ENCODE measurements at places on chromosomes 4 and X.

DNA sequence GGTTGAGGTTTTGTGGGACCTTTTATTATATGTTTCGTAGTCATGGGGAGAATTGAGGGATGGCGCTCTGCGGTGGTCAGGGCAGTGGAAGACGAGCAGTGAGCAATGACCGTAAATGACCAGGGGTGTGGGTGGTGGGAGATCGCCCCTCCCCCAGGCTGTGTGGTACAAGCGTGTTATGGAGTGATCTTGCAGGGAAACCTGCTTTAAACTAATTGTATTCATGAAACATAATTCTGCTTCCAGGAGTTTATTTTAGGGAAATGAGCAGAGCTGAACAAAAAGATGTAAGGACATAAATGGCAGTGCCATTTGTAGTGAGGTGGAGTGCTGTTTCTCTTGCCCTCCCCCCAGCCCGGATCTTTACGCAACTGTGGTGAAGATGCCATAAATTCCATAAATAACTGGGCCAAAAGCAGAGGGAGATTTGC, 20.2 kb downstream of the GYG2 start:
- DNase-seq: peak; percentile 53

- DNase-seq: no peak
These were observed at the start of gene SLC2A9 for GRCh38 chr4:10020871-10021652. TSS of gene SLC2A9 (minus strand) at chr4:10021497. CDS start at chr4:10021429, 68 bp downstream.

GRCh38 chr4:145281951-145282350, 101.6 kb upstream of the OTUD4 start:
- DNase-seq: no peak

GRCh38 chrX:106037835-106038473, 573 bp downstream of the SERPINA7 start:
- no peak for DNase-seq

GRCh38 chrX:11209798-11210414, 83.3 kb upstream of the AMELX start:
- DNase-seq: no peak

GRCh38 chr4:134762053-134762452, 560.5 kb upstream of the PABPC4L start:
- DNase-seq: no peak

GRCh38 chr4:108829966-108830492, 67.2 kb upstream of the ETNPPL start:
- peak; percentile 19 for DNase-seq

DNA sequence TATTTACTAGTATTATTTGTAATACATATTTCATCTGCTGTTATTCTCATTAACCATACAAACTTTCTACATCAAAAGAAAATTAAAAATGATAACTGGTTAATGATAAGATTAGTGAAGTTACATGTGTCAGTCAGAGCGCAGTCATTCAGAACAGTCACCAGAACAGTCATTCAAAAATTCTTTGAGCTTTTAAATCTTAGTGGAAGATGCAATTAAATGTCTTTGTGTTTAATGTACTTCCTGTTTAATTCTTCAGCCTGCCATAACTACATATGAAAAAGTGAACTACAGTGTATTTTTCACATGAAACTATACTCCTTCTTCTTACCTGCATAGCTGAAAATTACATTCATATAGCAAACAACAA, 179.7 kb upstream of the NDST4 start:
- no peak for DNase-seq

DNA sequence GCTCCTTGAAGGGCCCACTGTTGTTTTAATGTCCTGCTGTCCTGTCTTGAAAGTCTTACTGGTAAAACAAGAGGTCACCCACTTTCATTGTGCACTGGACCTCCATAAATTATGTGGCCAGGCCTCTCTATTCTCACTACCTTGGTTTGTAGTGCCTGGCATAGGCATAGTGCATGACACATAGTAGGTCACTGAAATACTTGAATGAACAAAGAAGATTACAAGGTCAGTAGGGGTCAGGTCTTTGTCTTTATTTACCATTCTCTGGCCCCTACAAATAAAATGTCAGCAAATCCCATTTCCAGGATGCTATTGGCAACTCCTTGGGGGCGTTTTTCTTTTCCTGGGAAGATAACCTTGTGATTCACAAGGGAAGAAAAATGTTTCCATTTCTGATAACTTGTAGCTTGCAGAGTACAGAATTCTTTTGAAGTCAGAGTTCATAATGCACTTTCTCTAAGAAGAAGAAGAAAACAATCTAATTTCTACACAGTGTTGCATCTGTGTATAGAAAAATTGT, 1.4 kb downstream of the PGM2 start:
- peak; percentile 43 for DNase-seq

DNA sequence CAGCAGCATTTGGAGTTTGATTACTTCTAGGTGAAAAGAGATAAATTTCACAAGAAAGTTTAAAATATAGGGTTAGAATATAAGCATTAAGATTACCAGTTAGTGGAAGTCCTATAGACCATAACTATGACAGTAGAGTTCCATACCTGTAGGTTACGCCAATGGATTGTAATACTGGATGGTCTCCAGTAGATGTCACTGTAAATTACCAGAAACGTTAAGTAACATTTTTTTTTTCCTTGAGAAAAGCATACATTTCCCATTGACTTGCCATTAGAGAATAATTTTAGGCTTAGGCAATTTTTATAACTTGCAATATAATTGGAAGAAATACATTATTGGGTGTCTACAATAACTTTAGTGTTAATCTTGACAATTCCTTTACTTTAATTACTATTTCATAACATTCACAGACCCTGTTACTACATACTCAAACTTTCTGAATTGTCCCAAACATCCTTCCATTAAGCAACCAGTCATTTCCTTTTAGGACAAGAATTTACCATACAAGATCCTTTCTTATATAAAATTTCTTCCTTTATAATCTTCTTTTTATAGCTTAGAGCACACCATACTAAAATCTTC, 304.1 kb upstream of the TECRL start:
- DNase-seq: no peak

- no peak for DNase-seq
These were observed 14.7 kb downstream of the FGFRL1 start for GRCh38 chr4:1026115-1026514.

GRCh38 chrX:85309717-85310116, 65.9 kb downstream of the ZNF711 start:
- DNase-seq: no peak

DNA sequence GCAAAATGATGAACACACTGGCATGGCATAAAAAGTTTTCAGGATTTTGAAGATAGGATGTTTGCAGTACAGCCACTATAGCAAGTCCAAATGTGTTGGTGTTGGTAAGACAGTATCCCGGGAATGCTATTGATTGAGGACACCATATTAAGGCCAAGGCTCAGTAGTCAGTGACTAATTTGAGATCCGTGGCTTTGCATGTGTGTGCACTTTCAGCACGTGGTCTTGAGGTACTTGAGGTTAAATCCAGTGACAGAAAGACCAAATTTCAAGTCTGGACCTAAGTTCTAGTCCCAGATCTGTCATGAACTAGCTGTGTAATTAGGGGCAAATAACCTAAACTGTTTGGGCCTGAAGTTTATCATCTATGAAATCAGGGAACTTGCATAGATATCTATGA, 76.5 kb upstream of the ETNPPL start:
- DNase-seq: no peak

- DNase-seq: no peak
These were observed 33.5 kb downstream of the ARSJ start for GRCh38 chr4:113945906-113946305.

DNA sequence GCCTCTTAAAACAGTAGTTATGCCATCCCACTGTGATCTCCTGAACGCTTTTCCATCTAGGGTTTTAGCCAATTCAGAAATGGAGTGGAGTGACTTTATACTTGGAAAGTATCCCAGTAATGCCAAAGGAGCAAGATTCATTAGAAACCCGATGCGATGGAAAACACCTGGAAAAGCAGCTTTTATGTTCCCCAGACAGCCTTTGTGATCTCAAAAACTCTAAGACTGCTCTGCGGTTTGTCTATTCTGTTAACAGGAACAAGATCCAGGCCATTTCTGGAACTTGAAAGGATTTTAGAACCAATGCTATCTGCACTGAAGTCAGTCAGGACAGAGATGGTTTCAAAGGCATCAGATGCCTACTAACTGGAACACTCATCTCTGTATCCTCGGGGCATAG, 145.1 kb downstream of the APBB2 start:
- no peak for DNase-seq

- peak; percentile 26 for DNase-seq
These were observed 25.8 kb downstream of the ADRA2C start for GRCh38 chr4:3791910-3792542.

GRCh38 chr4:39855909-39856512, 121.7 kb downstream of the PDS5A start:
- peak; percentile 66 for DNase-seq

- no peak for DNase-seq
These were observed 10.8 kb upstream of the CRLF2 start for GRCh38 chrX:1223242-1223600.

- DNase-seq: no peak
These were observed 58.9 kb downstream of the ARX start for GRCh38 chrX:24956828-24957227.

DNA sequence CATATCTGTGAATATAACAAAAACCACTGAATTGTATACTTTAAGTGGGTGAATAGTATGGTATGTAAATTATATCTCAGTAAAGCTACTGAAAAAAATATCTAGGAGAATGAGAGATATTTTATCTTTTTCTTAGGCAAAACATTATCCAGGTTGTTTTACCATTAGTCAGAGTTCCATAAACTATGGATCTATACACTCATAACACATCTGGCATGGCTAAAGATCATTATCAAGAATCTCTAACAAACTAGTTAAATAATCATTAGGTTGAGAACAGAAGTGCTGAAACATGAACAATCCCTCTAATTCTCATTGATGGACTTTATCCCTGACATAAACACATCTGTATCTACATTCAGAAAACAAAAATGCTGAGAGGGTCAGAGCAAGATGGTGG, 15.6 kb downstream of the MED14 start:
- no peak for DNase-seq

GRCh38 chr4:59612235-59612634, 1587.9 kb upstream of the ADGRL3 start:
- peak; percentile 77 for DNase-seq

- DNase-seq: no peak
These were observed 36.1 kb upstream of the PHKA2 start for GRCh38 chrX:19019996-19020395.

DNA sequence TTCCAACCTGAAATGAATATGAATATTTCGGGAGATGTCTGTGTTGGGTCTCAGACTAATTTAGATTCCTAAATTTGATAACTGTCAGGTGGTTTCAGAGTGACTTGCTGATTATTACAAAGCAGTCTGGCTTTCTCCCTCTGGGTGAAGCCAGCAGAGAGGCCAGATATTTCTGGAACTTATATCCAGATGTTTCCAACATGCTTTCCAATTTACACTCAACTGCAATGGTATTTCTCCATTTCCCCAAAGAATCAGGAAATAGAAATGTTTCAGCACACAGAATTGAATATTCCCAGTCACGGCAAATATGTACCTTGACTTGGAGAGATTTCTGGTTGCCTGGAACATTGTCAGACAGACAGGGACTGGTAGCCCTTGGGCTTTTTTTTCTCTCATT, 48.5 kb upstream of the EGFL6 start:
- DNase-seq: no peak

GRCh38 chr4:8774071-8774470, 97.6 kb downstream of the HMX1 start:
- no peak for DNase-seq

Measured in NCI-H226 (cell line).